ENCODE measurements at places on chromosomes 2 and 18.

DNA sequence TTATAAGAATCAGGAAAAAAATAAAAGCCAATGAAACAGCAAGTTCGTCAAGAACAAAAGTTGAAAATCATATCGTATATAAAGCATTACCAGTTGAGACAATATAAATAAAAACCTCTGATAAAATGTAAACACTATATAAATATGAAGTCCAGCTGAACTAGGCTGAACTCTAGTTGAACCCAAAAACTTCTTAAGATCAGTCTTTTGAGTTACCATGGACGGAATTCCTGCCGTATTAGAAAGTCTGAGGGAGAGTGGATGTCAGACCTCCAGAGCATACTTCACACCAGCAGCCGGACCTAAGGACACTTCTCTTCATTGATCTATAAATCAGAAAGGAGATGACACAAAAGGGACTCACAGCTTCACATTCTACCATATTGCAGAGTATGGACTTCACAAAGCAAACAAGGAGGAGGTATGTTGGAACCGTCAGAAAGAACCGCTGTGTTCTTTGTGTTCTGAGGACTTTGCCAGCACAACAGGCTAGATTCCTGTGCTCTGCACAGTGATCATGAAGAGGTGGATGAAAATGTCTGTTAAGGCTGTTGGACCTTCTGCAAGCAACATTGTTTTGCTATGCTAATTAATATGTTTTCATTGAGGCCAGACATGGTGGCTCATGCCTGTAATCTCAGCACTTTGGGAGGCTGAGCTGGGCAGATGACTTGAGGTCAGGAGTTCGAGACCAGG, 67.2 kb upstream of the SP5 start:
- no peak for DNase-seq

GRCh38 chr2:196949116-196949515, 22.6 kb upstream of the PGAP1 start:
- DNase-seq: no peak

- DNase-seq: no peak
Observed at GRCh38 chr2:240351088-240351741, 84.2 kb upstream of the GPC1 start.

DNA sequence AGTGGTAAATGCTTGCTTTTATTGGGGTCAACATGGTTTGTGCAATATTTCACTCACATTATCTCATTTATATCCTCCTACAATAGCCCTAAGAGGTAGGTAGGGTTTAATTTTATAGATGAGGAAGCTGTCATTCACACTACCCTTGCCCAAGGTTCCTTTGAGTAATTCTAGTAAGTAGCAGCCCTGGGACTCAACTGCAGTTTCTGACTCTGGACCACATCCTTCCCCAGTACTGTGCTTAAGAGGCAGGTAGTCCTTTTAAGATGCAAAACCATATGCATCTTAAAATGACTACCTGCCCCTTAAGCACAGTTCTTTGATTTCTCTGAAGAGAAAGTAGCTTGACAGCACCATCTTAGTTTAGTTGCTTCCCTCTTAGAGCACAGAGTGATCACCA, 15.7 kb upstream of the NT5C1B start:
- DNase-seq: no peak

DNA sequence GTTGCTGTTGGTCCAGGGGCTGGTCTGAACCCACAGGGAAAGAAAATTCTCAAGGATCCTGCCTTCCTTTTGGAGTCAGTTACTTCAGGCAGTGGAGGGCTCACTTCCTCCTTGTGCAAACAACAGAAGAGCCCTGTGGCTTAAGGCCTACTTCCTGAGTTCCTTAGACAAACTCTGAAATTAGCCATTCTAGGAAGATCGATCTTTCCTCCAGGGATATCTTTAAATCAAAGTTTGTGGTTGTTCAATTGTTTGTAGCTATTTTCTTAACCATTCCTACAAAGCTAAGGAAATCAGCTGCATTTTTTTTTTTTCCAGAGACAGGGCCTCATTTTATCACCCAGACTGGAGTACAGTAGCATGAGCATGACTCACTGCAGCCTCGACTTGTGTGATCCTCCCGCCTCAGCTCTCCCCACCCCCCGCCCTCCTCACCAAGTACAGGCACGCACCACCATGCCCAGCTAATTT, 156.0 kb downstream of the TANC1 start:
- DNase-seq: no peak

DNA sequence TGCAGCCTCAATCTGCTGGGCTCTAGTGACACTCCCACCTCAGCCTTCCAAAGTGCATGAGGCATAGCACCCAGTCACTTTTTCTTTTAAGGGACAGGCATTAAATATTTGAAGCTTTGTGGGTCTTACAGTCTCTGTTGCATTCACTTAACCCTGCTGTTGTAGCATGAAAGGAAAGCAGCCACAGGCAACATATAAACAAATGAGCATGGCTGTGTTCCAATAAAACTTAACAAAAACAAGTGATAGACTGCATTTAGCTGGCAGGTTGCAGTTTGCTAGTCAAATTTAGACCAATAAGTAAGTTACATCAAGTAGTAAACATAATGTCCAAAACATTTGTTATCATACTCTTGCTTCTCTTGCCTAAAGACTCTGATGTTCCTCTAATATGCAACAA, 297.3 kb upstream of the MMADHC start:
- no peak for DNase-seq

- DNase-seq: no peak
Observed at GRCh38 chr2:2875831-2876230, 501.8 kb downstream of the EIPR1 start.

DNA sequence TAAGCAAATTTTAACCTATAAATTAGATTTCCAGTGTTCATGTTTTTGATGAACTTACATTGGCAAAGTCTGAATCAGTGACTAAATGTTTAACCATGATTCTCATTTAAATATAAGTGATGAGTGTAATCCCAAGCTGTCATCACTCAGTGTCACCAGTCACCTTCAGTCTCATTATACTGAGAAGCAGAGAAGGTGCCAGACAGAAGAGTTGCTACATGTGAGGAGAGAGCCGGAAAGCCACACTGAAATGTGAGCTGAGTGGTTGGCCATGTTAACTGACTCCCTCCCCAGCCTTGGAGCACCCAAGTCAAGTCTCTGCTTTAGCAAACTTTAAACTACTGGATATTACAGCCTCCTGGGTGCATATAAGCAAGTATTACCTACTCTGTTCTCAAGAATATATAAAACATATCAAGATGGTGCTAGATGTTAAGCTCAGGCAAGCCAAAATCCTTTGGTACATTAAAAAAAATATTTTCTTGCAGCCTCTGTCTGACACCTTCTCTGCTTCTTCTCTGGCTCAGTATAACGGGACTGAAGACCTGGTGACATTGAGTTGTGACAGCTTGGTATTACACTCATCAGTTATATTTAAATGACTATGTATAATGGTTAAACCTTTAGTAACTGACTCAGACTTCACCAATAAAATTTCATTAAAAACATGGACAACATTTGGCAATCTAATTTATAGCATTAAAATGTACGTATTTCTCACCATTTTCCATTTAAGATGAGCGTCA, 75.8 kb upstream of the MAP3K20 start:
- DNase-seq: no peak

GRCh38 chr2:72745679-72746368, 80.0 kb downstream of the EXOC6B start:
- DNase-seq: no peak

GRCh38 chr2:59008950-59009349, 767.8 kb upstream of the FANCL start:
- DNase-seq: no peak

GRCh38 chr2:101874069-101874468, 117.7 kb upstream of the IL1R2 start:
- DNase-seq: no peak
